ENCODE measurements at places on chromosomes 6 and 20. TPM values are rescaled to one million over a fixed set of nuclear protein-coding genes. Genes with fewer than 3 reads are reported as not detected.

DNA sequence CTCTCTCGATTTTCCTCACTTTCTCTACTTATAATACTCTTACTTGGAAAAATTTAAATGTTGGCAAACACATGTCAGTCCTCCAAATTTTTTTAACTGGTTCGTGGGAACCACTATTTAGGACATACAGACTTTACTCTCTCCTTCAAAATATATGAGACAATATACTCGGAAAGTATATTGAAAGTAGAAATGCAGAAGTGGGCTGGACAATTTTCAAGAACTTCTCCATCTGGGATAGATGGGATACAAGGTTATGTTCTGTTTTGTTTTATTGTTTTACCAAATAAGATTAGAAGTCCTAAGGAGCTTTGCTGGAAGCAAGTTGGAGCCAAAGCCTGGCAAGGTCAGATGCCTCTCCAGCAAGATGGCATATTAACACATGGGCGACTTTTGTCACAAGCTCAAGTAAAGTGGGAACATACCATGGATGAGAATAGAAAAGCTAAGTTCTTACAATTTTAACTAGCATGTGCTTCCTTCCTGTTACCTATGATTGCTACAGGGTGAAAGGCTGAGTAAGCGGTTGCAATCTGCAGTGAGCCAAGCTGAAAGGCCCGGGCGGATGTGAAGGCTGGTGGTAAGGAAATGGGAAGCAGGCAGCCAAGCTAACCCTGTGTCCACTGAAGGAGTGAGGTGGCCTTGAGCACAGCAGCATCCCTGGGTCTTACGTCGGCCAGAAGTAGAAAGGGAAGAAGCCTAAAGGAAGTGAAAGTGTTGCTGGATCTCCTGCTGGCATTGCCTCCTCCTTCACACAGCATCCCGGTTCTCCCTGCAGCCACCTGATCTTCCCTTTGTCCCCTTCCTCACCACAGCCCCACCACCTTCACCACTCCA is 7.1 kb downstream of the MAP3K5 start:
- DNase-seq: peak; percentile 12

DNA sequence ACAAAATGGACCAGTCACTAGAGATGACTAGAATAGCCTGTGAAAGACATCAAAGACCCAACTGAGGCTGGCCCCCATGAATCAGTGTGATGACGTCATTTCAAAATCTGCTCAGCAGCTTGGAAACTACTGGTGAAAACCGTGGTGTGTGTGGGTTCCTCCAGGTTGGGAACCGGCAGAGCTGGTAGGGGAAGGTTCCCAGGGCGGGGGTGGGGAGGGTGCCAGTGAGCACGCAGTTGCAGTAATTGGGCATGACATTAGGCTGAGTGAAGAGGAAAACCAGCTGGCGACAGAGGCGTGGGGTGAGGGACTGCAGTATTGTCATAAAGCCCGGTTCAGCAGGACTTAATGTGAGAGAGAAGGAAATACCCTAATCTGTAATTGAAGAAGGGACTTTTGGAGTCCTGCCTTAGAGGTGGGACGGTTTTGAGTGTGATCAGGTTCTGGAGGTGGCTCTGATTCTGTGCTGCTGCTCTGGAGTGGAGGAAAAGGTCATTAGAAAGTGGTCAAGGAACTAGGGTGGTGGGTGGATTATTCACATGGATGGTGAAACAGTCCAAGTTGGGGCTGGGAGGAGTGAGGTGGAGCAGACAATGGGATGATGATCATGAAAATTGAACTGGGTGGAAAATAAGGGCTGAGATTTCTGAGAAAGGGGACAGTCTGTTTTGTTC is 52.0 kb upstream of the MTHFD1L start:
- DNase-seq: peak; percentile 38

DNA sequence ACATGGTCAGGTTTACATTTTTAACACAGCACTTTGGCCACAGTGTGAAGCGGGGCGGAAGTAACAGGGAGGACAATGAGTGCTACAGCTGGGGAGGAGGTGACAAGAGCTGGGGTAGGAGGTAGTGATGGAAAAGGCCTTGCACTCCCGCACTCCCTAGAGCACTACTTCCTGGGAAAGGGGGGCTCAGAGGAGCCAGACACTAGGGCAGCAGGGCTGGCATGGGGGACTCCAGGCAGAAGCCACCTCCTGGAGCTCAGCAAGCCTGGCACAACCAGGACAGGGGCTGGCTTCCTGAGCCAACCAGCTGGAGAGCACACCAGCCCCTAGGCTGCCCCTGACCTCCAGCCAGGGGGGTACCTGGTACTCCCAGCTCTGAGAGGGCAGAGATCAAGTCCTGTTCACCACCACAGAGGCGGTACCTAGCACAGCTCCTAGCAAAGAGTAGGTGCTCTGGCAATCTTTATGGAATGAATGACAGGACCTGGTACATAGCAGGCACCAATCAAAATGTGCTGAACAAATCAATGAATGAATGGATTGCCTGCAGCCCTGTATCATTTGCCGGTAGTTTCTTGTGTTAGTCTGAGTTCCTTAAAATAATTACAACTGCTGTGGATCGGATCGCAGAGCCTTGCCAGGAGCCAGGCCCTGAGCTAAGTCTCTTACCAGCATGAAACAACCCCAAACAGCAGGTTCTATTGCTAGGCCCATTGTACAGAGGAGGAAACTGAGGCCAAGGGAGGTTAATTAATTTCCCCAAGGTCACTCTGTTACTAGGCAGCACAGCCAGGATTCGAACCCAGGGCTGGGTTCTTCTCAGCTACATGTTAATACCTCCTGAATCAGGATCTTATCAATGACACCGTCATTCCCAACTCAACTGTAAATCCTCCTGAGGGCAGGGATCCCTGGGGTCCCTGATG is 15.5 kb downstream of the NOL4L start:
- no peak for DNase-seq

- DNase-seq: no peak
Measured at GRCh38 chr6:10532392-10532791, 11.2 kb downstream of the GCNT2 start.

GRCh38 chr20:60349418-60349817 is 391.2 kb downstream of the CDH26 start:
- DNase-seq: no peak

GRCh38 chr6:10861086-10861485 is 20.8 kb downstream of the GCM2 start:
- DNase-seq: no peak

DNA sequence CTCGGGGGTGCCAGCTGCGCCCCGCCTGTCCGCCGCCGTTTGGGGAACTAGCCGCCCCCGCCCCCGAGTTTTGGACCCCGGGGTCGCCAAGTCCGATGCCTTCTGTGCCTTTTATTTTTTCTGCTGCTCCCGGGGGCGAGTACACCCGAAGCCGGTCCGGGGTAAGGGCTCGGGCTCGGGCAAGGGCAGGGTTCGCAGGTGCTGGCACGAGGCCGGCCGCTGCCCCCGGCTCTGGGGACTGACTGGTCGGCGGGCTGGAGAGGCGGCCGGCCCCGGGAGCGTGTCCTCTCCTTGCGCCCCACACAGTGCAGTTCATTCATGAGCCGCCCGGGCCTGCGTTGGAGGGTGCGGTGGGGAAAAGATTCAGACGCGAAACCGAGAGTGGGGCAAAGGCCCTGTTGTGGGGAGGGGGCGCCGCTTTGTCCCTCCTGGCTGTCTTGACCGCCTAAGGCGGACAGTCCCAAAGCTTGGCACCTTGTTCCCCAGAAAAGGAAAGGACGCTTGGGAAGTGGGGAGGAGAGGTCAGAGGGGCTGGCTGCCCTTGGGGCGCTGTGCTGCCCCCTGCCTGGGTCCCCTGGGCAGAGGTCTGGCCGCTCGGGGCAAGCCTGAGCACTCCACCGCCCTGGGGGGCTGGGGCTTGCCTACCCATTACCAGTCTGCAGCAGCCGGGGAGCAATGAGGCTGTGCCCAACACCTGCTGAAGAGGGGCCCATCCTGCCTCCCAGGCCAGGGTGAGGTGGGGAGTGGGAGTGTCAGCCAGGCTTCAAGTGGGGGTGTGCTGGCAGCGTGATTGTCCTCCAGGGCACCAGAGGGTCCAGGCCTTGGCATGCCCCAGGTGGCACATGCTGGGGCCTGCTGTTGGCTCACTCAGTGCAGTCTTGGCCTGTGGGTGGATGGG is 915 bp downstream of the TMEM63B start:
- no peak for DNase-seq

- DNase-seq: no peak
Measured at GRCh38 chr20:46126440-46127056, 8.4 kb downstream of the CD40 start.

- DNase-seq: no peak
Measured at GRCh38 chr6:77930952-77931351, 278.1 kb downstream of the MEI4 start.

GRCh38 chr6:6366803-6367202 is 46.3 kb upstream of the F13A1 start:
- no peak for DNase-seq

DNA sequence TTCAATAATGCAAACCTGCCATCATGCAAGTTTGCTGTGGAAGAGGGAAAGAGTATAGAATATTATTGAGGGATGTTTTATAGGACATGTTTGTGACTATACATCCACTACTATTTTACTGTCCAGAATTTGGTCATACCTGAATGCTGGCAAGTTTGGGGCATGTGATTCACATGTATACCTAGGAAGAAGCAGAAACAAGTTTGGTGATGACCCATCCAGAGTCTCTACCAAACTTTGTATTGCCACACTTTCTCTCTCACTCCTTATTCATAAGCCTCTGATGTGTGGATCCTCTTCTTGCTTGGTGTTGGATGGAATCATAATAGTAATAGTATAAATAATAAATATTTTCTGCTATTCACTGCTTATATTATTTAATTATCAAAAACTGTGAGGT is 108.5 kb upstream of the FLRT3 start:
- no peak for DNase-seq

DNA sequence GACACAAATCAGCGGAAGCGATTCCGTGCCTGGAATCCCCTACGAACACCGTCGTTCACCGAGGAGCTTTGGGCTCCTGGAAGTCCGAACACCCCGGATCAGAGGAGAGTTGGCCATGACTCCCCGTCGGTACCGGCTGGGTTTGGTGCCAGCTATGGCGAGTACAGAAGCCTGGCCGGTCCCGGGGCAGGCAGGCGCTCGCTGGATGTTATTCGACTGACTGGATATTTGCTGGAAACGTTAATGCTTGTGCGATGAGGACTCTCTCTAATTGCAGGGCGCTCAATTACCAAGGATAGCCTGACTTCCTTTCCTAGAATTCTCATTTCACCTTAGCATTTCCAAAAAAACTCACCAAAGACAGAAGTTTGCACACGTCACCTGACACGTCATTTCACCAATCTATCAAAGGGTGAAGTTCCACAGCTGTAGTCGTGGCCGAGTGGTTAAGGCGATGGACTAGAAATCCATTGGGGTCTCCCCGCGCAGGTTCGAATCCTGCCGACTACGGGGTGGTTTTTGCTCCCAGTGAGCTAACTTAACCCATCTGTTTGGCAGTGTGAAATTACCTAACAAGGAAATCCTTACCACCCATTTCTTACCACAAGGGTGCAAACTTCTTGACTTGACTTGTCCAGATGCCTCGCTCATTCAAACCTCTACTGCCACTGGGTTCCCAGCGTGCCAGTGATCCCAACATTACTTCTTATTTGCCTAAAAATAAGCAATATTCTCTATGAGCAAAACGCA is 22.7 kb upstream of the ZNF184 start:
- no peak for DNase-seq

DNA sequence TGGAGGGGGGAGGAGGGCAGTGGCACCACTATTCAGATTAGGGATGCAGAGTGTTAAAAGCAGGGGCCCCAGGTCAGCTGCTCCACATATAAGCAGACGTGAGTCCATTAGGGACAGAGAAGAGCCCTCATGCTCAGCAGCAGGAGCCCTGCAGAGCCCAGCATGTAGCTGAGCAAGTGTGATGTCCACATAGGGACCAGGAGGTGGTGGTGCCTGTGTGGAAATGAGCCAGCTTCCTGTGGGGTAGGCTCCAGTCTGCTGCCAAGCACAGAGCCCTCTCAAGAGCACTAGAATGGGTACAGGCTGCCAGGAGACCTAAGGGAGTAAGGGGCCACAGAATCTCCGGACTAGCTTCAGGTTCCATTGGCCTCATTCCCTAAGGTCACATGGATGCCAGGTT is 57.9 kb upstream of the MLN start:
- no peak for DNase-seq

GRCh38 chr6:51654647-51655046 is 432.8 kb downstream of the PKHD1 start:
- DNase-seq: no peak

- DNase-seq: no peak
Measured at GRCh38 chr6:20879526-20879925, 345.3 kb downstream of the CDKAL1 start.

- DNase-seq: no peak
Measured at GRCh38 chr6:151089978-151090377, 149.8 kb upstream of the AKAP12 start.

- no peak for DNase-seq
Measured at GRCh38 chr6:5827056-5827904, 179.4 kb downstream of the NRN1 start.

Gene SRMS
- 0.08 TPM for polyA plus RNA-seq

Gene CRYBG1
- polyA plus RNA-seq: 6.7 TPM

Gene ABT1
- polyA plus RNA-seq: 9.0 TPM

Gene ATF6B
- polyA plus RNA-seq: 53.4 TPM

Gene CYP39A1
- polyA plus RNA-seq: not detected

Gene SDCBP2
- 1.7 TPM for polyA plus RNA-seq

Gene NOX3
- not detected for polyA plus RNA-seq

Gene MEI4
- 0.11 TPM for polyA plus RNA-seq

Gene RPS21
- polyA plus RNA-seq: 1,115 TPM

Gene ACTL10
- 0.30 TPM for polyA plus RNA-seq
